Endothelial cell of coronary artery (primary cell): ENCODE measurements at places on chromosomes 7 and 10. TPM values are rescaled to one million over a fixed set of nuclear protein-coding genes. Genes with fewer than 3 reads are reported as not detected.

CRHR2 gene
- not detected in 2 replicates for total RNA-seq

NODAL gene
- total RNA-seq, result not detected in 2 replicates

GJC3 gene
- total RNA-seq, result 0.09 and 0.18 TPM in 2 replicates

OPTN gene
- total RNA-seq, result 54.1 and 97.1 TPM in 2 replicates

NANOS1 gene
- 0.18 and 0.85 TPM in 2 replicates for total RNA-seq

GPR15LG gene
- total RNA-seq, result not detected in 2 replicates

MEPCE gene
- total RNA-seq, result 33.0 and 42.9 TPM in 2 replicates

OR2A42 gene
- total RNA-seq, result 0.09 TPM in 1 of 2 replicates, not detected in the other

PROSER2 gene
- total RNA-seq, result 4.0 and 5.0 TPM in 2 replicates

HYCC1 gene
- 45.7 and 77.7 TPM in 2 replicates for total RNA-seq

ABCB1 gene
- 3.0 and 9.8 TPM in 2 replicates for total RNA-seq

BTBD16 gene
- total RNA-seq, result 0.09 TPM in 1 of 2 replicates, not detected in the other

C10orf143 gene
- total RNA-seq, result 0.28 and 0.45 TPM in 2 replicates

CPXM2 gene
- total RNA-seq, result 0.45 and 5.1 TPM in 2 replicates

IMPDH1 gene
- 70.5 and 74.5 TPM in 2 replicates for total RNA-seq

TMEM120A gene
- total RNA-seq, result 26.1 and 26.7 TPM in 2 replicates

HPS1 gene
- 20.3 and 24.0 TPM in 2 replicates for total RNA-seq

IFIT1 gene
- total RNA-seq, result 1.1 and 1.8 TPM in 2 replicates

TMEM184A gene
- total RNA-seq, result 0.19 TPM in 1 of 2 replicates, not detected in the other

NYAP1 gene
- 1.9 and 2.2 TPM in 2 replicates for total RNA-seq

ELN gene
- 0.09 and 1.6 TPM in 2 replicates for total RNA-seq

FFAR4 gene
- not detected in 2 replicates for total RNA-seq

NRAP gene
- total RNA-seq, result not detected in 2 replicates

TMEM140 gene
- total RNA-seq, result 8.3 and 8.8 TPM in 2 replicates
